ENCODE measurements at places on chromosomes 7 and 10.

- DNase-seq, result no peak
These were observed 239.1 kb downstream of the ZMYND11 start for GRCh38 chr10:374354-374753.

- DNase-seq, result no peak
These were observed 381.5 kb downstream of the NEBL start for GRCh38 chr10:20515654-20516053.

DNA sequence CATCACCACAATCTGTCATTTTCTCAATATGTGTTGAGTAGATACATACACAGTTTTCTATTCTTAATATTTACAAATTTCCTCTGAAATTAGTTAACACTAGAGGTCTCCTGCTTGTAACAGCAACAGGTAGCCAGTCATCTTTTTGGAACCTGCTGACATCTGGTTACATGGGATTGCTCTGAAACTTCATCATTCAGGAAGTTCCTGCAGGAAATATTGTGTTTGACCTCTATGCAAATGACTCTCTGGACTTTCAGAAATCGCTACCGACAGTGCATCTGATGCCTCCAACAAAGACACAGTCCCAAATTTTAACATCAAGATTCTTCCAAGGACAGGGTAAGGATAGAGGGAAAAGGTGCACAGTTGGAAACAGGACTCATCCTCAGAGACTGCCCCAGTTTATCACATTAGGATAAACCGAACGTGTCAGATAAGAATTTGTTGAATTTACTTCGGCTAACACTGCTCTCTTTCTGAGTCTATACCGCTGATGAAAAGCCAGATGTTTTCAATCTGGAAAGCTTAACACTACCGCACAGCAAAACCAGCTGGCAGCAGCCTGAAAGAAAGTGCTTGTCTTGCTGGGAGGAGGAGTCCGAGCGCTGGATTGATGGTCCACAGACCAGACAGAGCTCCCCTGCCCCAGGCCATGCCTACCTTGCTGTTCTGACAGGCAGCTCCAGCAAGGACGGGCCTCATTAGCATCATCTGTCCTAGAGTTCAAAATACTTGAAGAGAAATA is 633.4 kb downstream of the PARD3 start:
- DNase-seq, result no peak

DNA sequence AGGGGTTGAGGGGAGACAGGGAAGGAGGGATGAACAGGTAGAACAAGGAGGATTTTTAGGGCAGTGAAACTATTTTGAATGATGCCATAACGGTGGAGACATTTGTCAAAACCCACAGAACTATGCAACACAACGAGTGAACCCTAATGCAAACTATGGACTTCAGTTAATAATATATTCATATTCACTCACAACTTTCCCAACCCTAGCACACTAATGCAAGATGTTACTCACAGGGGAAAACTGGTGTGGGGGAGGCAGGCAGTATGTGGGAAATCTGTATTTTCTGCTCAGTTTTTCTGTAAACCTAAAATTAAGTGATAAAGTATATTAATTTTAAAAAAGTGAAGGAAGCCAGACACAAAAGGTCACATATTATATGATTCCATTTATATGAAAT is 17.3 kb downstream of the GNA12 start:
- no peak for DNase-seq

DNA sequence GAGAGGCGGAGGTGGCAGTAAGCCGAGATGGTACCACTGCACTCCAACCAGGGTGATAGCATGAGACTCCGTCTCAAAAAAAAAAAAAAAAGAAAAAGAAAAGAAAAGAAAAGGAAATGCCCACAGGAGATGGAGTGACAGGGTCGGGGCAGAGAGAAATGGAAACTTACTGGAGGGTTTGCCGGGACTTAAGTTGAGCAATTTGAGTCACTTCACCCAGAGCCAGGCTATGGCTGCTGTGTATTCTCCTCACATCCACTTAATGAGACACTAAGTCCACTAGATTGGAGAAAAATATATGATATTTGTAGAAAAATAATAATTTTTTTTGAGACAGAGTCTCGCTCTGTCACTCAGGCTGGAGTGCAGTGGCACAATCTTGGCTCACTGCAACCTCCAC is 4.6 kb upstream of the PFKFB3 start:
- no peak for DNase-seq

Data from stimulated activated CD4-positive, alpha-beta T cell treated with anti-CD3 and anti-CD28 coated beads, Interleukin-4, amount 100 ng/mL, for 4 hours (primary cell).